ENCODE measurements at places on chromosomes 7 and 10.

GRCh38 chr7:79933144-79933543 is 201.5 kb upstream of the GNAI1 start:
- no peak for DNase-seq

DNA sequence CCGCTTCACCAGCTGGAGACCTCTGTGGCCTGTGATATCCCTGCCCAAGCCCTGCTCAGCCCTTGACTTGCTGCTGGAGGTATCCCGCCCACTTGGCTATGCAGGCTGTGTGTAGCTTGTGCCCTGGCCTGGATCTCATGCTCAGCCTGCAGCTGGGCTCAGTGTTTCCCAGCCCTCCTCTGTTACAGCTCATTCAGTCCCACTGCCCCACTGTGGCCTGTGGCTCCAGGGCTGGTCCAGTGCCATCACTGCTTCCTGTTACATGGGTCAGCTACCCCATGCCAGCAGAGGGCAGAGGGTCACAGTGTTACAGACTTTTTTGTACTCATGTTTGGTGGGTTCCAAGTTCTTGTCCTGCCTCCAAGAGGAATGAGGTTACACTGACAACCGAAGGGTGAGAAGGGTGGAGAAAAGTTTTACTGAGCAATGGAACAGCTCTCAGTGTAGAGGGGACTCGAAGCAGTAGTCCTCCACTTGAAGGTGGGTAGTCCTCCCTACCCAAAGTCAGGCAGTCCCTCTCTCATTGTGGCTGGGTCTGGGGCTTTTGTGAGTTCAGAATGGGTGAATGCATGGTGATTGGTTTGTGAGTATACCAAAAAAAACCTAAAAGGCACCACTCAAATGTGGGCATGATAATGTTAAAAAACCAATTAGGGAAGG is 100.4 kb downstream of the ANKRD7 start:
- DNase-seq = no peak

GRCh38 chr7:54811846-54812254 is 52.8 kb upstream of the SEC61G start:
- no peak for DNase-seq

DNA sequence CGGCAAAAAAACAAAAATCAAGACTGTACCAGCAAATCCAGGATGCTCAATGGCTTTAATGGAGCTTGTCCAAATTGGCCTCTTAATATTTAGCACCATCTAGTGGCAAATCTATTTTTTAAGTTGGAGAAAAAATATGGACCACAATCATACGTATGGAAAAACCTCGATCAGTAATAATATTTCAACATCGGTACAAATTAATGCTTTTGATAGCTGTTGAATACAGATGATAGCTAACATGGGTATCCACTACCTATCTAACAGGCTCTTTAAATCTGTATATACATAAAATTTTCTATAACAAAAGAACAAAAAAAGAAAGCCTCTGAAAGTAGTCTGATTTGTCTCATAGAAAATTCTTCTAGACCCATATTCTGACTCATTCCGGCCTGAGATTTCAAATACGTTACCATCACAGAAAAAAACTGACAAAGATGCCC is 29.2 kb downstream of the COA1 start:
- DNase-seq = no peak
